ENCODE measurements at places on chromosomes 11 and 22. TPM values are rescaled to one million over a fixed set of nuclear protein-coding genes. Genes with fewer than 3 reads are reported as not detected.

The PDGFD gene
- total RNA-seq, result 0.83 TPM

The TRIM29 gene
- total RNA-seq, result 0.51 TPM

The FLRT1 gene
- total RNA-seq, result 0.09 TPM

The SYTL2 gene
- total RNA-seq, result 22.7 TPM

The XKR3 gene
- total RNA-seq, result not detected
